ENCODE measurements at places on chromosomes 11 and 22. TPM values are rescaled to one million over a fixed set of nuclear protein-coding genes. Genes with fewer than 3 reads are reported as not detected.

Gene ARHGEF17
- 55.4 TPM for total RNA-seq

Gene TMEM258
- 27.9 TPM for total RNA-seq

Gene KDM4D
- total RNA-seq: 0.65 TPM

Gene RELA
- total RNA-seq: 17.3 TPM

Gene BIRC3
- total RNA-seq: 3.6 TPM

Gene MRGPRE
- not detected for total RNA-seq

Gene ACCS
- total RNA-seq: 8.2 TPM

Gene P4HA3
- 37.4 TPM for total RNA-seq

Gene ALDH3B1
- 0.68 TPM for total RNA-seq

Gene SLC35F2
- 74.1 TPM for total RNA-seq

Gene NLRP6
- total RNA-seq: not detected

Gene NRIP3
- total RNA-seq: 1.2 TPM

Gene C22orf42
- not detected for total RNA-seq

Gene GGTLC2
- not detected for total RNA-seq

Gene OR2AG1
- total RNA-seq: not detected

Gene C11orf87
- total RNA-seq: not detected

Gene DENND6B
- total RNA-seq: 1.3 TPM

Gene OR51E2
- total RNA-seq: not detected

Gene OLFML1
- not detected for total RNA-seq

Gene APLNR
- 19.6 TPM for total RNA-seq

Gene BTBD18
- total RNA-seq: not detected

Gene FOLR1
- 0.68 TPM for total RNA-seq

Gene C22orf15
- total RNA-seq: not detected

Gene TENM4
- total RNA-seq: 2.9 TPM

Gene ACTN3
- 0.14 TPM for total RNA-seq

Gene LMO2
- total RNA-seq: 149 TPM

Gene OR8D4
- not detected for total RNA-seq

Gene APOL5
- not detected for total RNA-seq

Gene CDC42EP1
- 22.6 TPM for total RNA-seq

Gene MIOX
- total RNA-seq: not detected

Gene IGSF9B
- 0.17 TPM for total RNA-seq

Gene UNC93B1
- total RNA-seq: 21.1 TPM

Gene OR8D1
- total RNA-seq: not detected

All from dermis blood vessel endothelial cell (primary cell).